ENCODE measurements at places on chromosomes 4 and X.

DNA sequence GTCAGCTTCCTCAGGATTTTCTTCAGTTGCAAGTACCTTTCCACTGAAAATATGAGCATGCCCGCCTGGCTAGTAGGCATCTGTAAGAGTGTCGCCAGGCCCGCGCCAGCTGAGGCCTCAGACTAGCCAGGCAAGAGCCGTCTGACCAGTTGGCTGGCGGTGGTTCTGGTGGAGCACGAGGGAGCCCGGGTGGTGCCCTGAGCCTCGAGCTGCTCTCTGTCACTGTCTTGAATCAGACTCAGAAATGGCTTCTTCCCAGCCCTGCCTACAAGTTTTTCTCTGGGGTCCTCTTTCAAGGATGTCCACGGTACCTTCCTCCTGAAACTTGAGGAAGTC, 11.9 kb downstream of the GRPEL1 start:
- no peak for DNase-seq

- DNase-seq, result no peak
Measured at GRCh38 chr4:5635826-5636195, 72.5 kb downstream of the EVC2 start.

DNA sequence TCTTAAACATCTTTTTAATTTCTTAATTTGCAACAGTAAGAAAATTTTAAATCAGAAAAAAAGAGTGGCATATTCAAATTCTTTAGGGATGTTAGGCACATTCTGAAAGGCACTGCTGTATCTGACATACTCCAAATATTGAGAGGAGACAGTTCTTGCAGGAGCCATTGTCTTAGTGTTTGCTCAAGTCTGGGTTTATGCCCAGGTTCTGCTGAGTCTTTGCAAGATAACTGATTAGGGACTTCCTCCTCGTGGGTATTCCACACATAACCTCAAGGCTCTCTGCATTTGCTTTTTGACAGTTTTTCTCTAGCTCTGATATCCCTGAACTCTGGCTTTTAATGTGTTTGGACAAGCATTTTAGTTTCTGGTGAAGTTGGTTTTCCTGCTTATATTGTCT, 52.6 kb downstream of the RPS3A start:
- no peak for DNase-seq

DNA sequence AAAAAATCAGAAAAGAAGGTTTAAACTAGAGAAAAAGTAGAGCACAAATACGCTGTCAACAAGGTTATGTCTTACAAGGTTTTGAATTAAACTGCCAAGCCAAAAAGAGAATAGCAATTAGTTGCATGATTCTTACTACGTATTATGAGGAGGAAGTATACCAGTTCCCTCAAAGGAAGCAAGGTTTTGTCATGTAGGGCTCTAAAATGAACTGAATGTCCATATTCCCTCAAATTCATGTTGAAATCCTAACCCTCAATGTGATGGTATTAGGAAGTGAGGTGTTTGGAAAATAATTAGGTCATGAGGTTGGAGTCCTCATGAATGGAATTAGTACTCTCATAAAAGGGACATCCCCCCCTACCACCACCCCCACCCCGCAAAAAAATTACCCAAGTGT, 201.0 kb downstream of the FBXW7 start:
- no peak for DNase-seq

- no peak for DNase-seq
Measured at GRCh38 chrX:143581240-143581639, 54.7 kb downstream of the SLITRK4 start.

DNA sequence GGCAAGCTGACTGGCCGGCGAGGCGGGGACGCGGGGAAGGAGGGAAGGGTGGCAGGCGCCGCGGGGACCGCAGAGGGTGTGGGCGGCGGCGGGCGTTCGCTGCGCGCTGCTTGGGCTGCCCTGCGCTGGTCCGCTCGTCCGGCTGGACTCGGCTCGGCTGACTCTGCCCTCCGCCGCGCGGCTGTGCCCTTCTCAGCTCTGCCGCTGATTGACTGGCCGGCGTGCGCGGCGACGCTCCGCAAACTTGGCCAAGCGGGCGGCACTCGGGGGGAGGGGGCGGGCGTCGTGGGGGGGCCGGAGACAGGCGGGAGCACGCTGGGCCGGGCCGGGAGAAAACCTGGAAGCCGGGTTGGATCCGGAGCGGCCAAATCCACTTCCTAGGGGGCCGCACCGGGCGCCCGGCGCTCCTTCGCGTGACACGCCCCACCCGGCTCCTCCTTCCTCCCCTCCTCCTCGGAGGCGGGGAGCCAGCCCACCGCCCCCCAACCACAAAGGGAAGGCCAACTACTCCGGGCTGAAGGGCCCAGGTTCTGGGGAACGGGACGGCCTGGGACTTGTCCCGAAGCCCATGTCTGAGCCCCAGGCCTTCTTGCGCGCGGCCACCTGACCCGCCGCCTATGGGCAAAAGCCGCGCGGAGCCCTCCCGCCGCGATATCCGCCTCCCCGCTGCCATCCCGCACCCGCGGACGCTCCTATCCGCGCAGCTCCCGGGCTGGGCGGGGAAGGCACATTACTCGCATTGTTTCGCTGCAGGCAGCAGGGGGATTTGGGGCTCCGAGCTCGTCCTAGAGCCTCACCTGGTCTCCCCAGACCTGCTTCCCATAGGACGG, at the start of gene GPC4:
TSS of gene GPC4 (minus strand) at position 214 of the 830 bp plus-strand sequence. CDS start 524 bp downstream, outside the sequence.
- DNase-seq, result no peak

Measured in iPS DF 19.7 (cell line).